ENCODE measurements at places on chromosomes 7 and 10.

GRCh38 chr7:120272261-120272660 lies 714 bp upstream of the KCND2 start:
- DNase-seq = peak; percentile 51

GRCh38 chr10:33117816-33118215 lies 159.8 kb upstream of the ITGB1 start:
- DNase-seq = no peak

- peak; percentile 10 for DNase-seq
Measured at GRCh38 chr7:99000196-99000903, 122.0 kb downstream of the TRRAP start.

- DNase-seq = no peak
Measured at GRCh38 chr10:8386781-8387180, 332.3 kb downstream of the GATA3 start.

DNA sequence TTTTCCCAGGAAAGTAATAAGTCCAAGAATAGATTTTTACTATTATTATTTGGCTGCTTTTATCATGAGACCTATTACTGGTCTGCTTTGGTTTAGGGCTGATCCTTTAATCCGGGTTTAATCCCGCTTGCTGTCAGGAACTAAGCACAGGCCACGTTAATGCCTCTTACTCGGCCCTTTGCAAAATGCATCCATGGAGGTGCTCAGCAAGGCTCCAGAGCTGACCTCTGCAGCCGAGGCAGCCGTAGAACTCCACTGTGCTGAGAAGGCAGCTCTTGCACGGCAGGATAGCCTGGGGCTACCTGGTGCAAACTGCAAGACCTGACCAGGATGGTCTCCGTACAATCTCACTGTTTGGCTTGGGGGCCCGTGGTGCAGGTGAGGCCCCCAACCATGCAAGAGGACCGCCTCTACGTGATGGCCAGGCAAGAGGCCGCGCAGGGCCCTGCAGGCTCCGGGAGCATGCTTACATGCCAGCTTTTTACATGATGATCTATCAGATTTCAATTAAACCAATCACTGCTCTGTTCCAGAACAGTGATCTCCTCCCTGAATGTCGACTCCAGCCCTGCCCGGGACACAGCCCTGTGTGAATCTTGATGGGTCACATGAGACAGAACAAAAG lies 10.4 kb upstream of the CALML3 start:
- DNase-seq = no peak
